Neural crest cell (in vitro differentiated cells): ENCODE measurements at places on chromosomes 1 and 21. TPM values are rescaled to one million over a fixed set of nuclear protein-coding genes. Genes with fewer than 3 reads are reported as not detected.

F13B gene
- total RNA-seq: not detected in 2 replicates

MAGI3 gene
- total RNA-seq: 17.6 and 17.9 TPM in 2 replicates

KIF21B gene
- 28.1 and 28.9 TPM in 2 replicates for total RNA-seq

DNA sequence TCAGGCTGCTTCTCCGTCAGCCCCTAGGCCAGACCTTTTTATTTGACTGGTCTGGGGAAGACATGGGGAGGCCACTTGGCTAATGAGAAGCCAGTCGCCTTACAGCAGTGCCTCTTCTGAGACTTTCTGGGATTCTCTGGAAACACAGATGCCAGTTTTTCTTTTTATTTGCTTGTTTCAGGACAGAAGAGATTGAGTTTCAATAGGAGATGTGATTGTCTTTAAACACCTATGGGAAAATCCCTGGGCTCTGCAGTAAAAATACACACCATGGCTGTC is 15.4 kb upstream of the BTG2 start:
- DNase-seq: no peak
- H3K4me3 ChIP-seq: peak overlapping the region; percentile 69
- no peaks in the 10 kb centered on the region for H3K36me3 ChIP-seq
- peak overlapping the region; percentile 90 for H3K27ac ChIP-seq
- H3K4me1 ChIP-seq: peaks cover 63% of the 10 kb centered on the region

DNA sequence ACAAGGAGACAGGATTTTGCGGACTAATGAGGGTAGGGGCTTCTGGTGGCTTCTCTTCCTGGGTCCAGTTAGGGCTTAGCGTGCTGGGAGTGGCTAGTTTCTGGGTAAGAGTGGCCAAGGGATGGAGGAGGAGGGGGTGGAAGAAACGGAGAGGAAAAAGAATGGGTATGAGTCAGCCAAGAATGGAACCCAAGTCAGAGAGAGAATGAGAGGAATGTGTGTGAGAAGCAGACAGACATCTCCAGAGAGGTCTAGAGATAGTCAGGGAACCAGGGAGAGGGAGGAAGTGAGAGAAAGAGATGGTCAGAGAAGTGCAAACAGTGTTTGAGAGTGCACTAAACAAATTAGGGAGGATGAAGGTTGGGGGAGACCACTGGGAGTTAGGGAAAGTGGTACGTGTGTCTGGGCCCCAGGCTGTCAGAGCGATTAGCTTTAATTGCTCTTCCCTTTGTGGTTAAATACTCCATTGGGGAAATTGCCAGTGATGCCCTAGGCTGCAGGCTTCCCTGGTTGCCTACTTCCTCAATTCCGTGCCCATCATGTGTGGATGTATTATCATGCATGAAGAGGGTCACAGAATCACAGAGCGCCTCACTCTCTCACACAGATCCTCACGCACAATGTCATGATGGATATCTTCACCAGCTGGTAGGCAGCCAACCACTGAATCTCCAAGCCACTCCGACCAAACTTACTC is 1.4 kb downstream of the PEA15 start:
- H3K4me1 ChIP-seq: peaks cover 69% of the 10 kb centered on the region
- DNase-seq: no peak
- peak overlapping the region; percentile 87 for H3K4me3 ChIP-seq
- H3K27ac ChIP-seq: peak overlapping the region; percentile 54

GRCh38 chr1:17542645-17543044 is 3.1 kb downstream of the ARHGEF10L start:
- H3K4me3 ChIP-seq: peak overlapping the region; percentile 71
- H3K36me3 ChIP-seq: no peaks in the 10 kb centered on the region
- no peak for DNase-seq
- H3K27ac ChIP-seq: no peak overlapping the region

- peaks cover 10% of the 10 kb centered on the region for H3K27me3 ChIP-seq
- H3K27ac ChIP-seq: no peak overlapping the region
- peaks cover 5% of the 10 kb centered on the region for H3K36me3 ChIP-seq
- no peaks in the 10 kb centered on the region for H3K4me1 ChIP-seq
Measured at GRCh38 chr1:206878456-206878855, 13.0 kb downstream of the IL20 start.
